ENCODE measurements at places on chromosomes 3 and 15.
A peak's percentile ranks its signal among the peaks of the same experiment; 100 is the strongest.

- DNase-seq, result no peak
These were observed 370.0 kb downstream of the WDR72 start for GRCh38 chr15:53389271-53390037.

- DNase-seq, result peak; percentile 24
These were observed 33.7 kb downstream of the FLNB start for GRCh38 chr3:58041826-58042324.

DNA sequence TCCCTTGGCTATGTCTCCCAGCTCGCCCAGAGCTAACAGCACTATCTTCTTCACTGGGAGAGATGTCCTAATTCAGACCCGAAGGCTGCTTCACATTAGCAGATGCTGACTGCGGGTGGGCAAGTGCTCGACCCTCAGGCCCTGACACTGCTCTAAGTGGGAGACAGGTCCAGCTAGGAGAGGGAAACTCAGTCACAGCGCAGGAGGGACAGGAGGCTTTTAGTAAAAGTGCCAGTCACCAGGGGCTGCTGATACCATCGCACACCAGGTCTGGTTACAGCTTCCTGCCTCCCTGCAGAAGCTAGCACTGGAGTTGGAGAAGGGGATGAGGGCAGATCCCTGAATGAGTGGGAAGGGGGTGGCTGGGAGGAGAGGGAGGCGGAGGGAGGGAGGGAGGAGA, 365.8 kb upstream of the RGMA start:
- no peak for DNase-seq

DNA sequence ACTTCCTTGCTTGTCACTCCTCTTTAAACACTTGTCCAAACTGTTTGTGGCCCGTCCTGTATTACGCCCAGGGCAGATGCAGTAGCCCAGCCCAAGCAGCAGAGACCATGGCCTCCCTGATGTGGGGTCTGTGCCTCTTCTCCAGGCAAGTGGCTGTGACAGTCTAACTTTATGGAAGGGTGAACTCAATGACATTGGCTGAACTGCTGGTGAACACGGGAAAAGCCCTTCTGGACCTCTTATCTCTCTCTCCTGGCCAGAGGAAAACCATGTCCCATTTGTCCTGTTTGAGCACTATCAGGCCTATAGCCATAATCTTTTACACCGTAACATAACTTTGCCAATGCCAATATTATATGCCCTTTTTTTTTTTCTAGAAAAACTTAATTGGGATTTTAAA, 67.6 kb downstream of the SMAD3 start:
- DNase-seq, result no peak

- no peak for DNase-seq
These were observed 394.6 kb upstream of the IL12A start for GRCh38 chr3:159593927-159594605.

DNA sequence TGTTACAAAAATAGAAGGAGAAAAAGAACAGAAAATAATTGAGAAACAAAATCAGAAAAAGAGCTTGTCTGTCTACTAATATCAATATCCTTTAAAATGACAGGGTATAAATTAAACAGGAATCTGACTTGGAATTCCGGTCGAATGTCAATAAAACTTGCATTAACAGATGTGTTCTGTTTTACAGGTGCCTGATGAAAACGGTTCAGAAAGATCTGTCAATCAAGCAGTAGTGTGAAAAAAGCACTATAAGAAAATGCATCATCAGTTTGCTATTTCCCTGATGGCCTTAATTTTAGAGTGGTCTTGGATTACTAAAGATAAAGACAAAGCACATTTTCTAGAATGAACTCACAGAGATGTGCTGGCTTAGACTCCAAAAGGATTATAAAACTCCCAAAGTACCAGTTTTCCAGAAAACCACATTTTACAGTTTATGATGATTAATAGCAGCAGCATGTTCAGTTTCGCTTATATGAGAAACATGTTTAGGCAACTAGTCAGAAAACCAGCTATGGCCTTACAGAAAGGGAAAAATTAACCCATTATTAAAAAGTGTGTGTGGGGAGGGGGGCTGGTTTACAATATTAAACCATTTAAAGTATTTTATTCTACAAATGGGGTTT, 8.2 kb upstream of the C3orf38 start:
- DNase-seq, result no peak

- DNase-seq, result no peak
These were observed 157.9 kb downstream of the BBX start for GRCh38 chr3:107680698-107681097.

DNA sequence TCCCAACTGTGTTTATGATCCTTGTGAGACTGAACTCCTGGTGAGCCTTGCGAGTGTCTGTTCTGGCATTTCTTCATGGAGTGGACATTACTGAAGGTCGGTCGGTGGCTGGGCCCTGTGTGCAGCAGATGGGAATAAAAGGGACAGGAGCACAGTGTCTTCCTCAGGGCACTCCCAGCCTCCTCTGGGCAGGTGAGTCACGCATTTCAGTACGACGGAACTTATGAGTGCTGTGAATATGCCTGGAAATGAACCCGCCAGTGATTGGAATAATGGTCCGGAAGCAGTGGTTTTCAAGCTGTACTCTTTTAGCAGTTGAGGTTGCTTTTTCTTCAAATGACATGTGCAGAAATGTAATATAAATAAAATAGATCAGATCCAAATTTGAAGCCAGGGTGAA, 55.1 kb downstream of the LARS2 start:
- DNase-seq, result no peak

DNA sequence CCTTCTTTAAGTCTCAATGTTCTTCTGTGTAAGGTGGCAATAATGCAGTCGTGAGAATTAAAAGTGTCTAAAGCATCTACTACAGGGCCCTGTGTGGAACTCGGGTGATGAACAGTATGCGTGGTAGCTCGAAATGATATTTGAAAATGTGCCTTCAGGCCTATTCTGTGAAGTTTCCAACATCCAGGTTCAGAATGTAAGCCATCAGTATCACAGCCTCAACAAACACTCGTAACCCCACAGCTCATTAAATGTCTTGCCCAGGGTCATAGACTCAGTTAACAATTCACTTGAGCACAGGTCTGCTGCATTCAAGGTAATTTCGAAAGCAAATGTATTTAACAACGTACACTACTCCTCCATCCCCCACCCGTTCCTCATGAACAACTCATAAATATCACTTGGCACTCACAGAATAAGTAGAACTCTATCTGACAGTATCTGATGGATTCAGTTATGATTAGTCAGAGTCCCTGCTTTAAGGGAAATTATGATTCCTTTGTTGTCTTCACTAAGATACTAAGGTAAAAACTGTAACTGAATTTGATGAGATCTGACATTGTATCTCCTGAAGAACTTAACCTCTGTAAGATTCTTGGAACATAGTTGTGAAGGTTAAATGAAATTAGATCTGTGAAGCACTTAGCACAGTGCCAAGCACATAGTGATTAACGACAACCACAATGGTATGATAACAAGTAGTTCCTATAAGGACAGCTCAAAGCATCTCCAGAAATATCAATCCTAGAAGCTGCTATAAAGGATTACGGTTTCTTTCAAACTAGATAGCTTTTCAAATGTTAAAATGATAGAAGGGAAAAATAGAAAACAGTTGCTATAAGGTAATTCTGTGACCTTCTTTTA, 642.3 kb downstream of the TBL1XR1 start:
- DNase-seq, result no peak

DNA sequence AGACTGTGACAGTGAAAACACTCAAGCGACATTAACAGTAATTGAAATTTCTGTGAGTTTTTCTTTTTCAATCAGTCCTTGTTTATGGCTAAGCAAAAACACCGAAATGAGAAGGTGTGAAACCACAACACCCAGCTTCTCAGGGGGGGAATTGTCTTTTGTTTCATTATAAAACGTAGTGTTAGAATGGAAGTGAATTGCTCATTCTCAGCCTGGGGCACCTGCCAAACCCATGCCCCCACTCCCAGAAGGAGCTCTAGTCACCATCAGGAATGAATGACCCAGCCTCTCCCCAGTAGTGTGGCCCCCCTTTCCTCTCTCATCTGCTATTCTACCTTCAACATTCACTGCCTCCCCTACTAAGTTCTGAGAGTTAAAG, 185.8 kb upstream of the CFAP20DC start:
- DNase-seq, result no peak

DNA sequence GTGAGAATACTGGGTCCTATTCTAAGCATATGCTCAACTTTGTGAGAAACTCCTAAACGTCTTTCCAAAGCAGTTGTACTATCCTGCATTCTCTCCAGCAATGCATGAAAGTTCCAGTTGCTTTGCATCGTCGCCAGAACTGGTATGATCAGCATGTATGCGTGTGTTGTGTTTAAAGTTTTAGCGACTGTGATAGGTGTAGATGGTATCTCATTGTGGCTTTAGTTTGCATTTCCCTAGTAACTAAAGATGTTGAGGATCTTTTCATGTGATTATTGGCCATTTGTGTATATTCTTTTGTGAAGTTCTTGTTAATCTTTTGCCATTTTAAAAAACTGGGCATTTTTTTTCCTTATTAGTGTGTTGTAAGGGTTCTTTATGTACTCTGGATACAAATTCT, 115.1 kb downstream of the SPATA16 start:
- DNase-seq, result no peak

DNA sequence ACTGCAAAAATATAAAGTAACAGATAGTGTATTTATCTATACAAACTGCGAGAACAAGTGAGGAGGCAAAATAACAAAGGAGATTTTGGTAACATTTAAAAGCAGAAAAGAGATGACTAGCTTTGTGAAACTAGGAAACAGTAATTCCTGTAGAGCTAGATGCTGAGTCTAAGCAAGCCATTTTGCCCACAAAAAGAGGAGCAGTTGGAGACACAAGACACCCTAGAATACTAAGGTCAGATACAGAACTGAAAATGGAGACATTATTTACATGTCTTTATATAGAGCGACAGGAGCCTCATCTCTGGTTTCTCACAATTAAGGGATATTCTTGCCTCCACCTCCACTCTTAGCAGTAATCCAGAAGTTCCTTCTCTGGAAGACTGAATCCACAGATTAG, 732.4 kb upstream of the GBE1 start:
- no peak for DNase-seq

GRCh38 chr15:100037901-100038300, 303.9 kb downstream of the ADAMTS17 start:
- no peak for DNase-seq

GRCh38 chr3:169077394-169077906, 586.1 kb downstream of the MECOM start:
- DNase-seq, result no peak

DNA sequence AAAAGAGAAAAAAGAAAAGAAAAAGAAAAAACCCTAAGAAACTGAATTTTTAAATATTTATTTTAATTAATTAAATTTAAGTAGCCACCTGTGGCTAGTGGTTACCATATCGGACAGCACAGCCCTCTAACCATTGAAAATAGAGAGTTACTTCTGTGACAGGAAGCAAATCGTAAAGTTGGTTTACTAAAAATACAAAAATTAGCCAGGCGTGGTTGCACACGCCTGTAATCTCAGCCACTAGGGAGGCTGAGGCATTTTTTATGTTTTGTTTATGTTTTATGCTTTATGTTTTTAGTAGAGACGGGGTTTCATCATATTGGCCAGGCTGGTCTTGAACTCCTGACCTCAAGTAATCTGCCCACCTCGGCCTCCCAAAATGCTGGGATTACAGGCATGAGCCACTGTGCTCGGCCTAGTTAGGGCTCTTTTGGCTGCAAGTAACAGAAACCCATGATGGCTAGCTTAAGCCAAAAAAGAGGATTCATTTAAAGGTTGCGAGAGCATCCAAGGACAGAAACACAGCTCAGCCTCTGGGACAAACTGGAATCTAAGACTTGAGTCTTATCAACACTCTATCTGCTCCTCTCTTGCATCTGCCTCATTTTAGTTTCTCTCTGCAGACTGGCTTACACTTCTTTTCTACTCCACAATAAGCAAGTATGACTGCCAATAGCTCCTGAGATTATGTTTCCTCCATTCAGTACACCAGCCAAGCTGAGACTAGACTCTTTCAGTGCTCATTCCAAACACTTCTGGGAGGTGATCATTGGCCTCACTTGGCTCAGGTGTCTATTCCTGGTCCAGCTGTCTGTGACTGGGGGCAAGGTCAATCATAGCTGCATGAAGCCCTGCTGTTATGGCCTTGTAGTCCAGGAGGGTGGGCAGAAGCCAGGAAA, 6.8 kb upstream of the SKIL start:
- DNase-seq, result no peak

- no peak for DNase-seq
These were observed 13.0 kb downstream of the GP5 start for GRCh38 chr3:194386066-194386465.

DNA sequence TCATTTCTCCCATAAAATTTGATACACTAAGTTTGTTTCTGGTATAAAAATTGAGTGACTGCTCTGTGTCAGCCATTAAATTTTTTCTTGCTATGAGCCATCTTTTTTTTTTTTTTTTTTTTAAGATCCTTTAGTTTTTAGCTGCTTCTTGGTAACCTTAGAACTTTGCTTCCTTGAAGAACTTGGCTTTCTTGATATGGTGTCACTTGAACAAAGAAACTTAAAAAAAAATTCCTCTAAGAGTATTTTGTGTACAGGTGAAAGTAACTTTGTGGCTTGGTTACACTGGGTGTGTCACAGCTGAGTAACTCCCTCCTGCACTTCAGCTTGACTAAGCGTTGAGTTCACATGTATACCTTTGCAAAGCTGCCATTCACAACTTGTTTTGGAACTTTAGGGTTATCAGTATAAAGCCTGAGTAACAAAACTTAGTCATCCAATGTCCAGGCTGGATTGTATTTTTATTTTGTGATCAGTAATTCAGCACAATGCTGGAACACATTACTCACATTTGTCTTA, 6.5 kb downstream of the CHD2 start:
- peak; percentile 42 for DNase-seq

All from T-helper 2 cell (primary cell).